ENCODE measurements at places on chromosomes 13 and 19.

- no peak for DNase-seq
Observed at GRCh38 chr19:15231271-15231670, 977 bp downstream of the EPHX3 start.

DNA sequence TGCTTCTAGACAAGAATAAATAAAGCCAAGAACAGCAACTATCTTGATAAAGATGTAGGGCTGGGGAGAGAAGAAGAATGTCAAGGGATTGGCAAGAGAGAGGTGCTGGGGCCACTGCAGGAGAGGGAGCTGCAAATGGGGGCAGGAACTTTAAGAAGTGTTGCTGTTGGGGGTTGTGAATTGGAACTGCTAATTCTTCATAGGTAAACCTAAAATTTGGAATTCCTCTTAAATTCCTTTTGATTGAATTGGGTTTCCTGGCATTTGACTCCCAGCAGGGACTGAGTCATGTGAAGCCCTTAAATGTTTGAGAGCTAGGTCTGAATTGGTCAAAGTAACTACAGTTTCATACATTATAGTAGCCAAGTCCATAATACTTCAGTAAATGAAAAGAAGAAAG, 305.6 kb upstream of the TMTC4 start:
- no peak for DNase-seq

- DNase-seq, result no peak
Observed at GRCh38 chr13:50366488-50367174, 351.4 kb downstream of the KCNRG start.

DNA sequence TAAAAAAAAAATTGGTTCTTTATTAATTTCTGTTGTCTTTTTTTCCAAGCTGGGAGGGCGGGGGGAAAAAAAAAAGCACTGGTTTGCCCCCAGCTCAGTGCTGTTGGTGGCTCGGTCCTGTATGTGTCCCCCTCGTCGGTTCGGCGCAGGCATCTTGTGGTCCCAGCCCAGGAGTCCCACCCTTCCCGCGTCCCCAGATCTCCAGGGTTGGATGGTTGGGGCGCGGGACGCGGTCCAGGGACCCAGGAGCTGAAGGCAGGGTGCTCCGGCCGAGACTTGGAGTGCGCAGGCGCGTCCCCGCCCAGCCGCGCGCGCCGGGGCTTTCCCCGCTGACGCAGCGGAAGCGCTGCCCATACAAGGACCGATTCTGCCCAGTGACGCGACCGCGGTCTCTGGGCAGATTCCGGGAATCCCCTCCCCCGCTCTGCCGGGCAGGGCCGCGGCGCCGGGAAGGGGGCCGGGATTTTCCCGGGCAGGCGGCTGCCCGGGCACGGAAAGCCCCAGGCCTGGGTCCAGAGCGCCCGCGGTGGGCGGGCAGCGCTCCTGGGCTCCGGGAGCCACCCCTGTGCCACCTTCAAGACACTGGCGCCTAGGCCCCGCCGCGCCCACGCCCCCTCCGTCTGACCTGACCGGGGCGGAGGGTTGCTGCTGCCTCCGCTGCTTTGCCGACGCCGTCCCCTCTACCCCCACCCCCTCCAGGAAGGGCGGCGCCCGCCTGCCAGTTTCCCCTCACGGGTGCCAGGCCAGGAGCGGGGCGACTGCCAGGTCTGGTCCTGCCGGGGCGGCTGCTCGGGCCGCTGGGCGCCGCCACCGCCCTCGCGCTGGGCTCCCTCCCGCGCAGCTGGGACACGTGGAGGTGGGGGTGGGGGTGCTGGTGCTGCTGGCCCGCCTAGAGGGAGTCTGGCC, 2.3 kb downstream of the JUNB start:
- DNase-seq, result peak; percentile 67

DNA sequence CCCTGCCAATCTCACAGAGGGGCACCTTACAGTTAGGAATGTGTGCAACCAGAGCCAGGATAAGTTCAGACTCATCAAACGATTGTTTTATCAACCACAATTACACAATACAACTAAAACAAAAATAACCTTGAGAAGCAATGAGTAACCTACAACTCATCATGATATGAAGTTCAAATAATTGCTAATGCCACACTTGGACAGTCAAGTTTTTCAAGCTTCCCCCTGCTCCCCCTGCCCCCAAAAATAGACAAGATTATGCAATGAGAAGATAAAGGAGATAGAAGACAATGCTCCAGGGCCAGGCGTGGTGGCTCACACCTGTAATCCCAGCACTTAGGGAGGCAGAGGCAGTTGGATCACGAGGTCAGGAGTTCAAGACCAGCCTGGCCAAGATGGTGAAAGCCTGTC, 13.6 kb upstream of the KPNA3 start:
- no peak for DNase-seq

DNA sequence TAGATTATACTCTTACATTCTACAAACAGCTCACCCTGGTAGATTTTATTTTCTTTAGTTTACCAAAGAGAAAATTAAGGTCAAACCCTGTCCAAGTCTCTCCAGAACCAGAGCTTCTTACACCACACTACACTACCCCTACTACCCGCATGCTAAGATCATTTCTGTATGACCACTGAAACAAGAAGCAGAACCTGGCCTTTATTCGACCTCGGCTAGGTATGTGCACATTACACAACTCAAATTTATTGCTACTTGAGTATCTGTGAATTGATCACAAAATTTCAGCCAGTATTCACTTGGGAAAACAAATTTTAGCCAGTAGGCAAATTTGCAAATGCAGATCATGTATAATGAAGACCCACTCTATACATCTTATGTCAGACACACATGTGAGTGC, 2437.0 kb downstream of the PCDH9 start:
- no peak for DNase-seq

- DNase-seq, result no peak
Observed at GRCh38 chr19:55488986-55489710, 912 bp downstream of the SSC5D start.

- no peak for DNase-seq
Observed at GRCh38 chr19:13150931-13151604, 857 bp downstream of the IER2 start.

DNA sequence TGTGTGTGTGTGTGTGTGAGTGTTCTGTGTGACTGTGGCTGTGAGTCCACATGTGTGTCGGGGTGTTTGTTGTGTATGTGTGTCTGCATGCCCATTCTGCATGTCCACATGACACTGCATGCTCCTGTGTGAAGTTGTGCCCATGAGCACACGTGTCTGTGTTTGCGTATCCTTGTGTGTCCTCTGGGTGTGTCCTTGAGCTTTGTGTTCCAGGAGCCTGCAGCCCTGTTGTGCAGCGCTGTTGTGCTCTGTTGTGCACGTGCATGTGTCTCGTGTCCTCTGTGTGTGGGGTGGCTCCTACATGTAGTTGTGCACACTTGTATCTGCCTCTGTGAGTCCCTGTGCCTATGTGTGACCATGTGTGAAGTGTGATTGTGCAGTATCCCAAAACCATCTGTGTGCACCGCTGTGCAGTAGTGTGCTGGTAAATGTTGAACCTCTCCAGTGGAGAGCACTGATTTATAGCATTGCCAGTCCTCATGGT, 2.2 kb upstream of the ARHGEF18 start:
- no peak for DNase-seq

- DNase-seq, result no peak
Observed at GRCh38 chr19:38395381-38396114, 7.1 kb downstream of the SPRED3 start.

GRCh38 chr19:14369399-14370168, 11.7 kb upstream of the ADGRE5 start:
- DNase-seq, result no peak

- DNase-seq, result no peak
Observed at GRCh38 chr19:6225232-6225865, 54.4 kb downstream of the MLLT1 start.

- DNase-seq, result no peak
Observed at GRCh38 chr19:14166999-14167575, 30.7 kb upstream of the ASF1B start.

- DNase-seq, result no peak
Observed at GRCh38 chr19:32866061-32866460, 3.5 kb downstream of the SLC7A9 start.

GRCh38 chr19:29176981-29177754, 35.8 kb downstream of the UQCRFS1 start:
- DNase-seq, result no peak

GRCh38 chr13:101875717-101876393, 423.4 kb downstream of the ITGBL1 start:
- DNase-seq, result no peak

GRCh38 chr19:16061943-16062342, 14.4 kb upstream of the TPM4 start:
- no peak for DNase-seq

DNA sequence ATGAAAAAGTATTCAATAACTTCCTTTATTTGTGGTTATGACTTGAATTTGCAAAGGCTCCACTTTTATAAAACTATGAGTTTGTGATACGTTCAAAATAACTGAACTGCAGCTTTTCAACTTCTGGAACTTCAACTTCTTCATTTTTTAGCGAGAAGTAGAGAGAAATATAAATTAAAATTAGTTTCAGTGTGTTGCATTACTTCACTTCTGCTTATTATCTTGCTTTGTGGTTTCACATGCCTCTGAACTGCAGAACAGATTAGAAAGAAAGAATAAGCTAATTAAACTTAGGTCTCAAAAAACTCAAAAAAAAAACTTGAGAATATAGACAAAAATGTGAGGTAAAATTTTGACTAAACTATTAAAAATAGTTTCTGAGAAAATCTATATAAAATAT, 1073.4 kb downstream of the PCDH17 start:
- no peak for DNase-seq

Data from BJ (cell line).